ENCODE measurements at places on chromosomes 1 and 21. TPM values are rescaled to one million over a fixed set of nuclear protein-coding genes. Genes with fewer than 3 reads are reported as not detected.

CFAP410 gene
- 7.8 TPM for total RNA-seq

LAMC2 gene
- total RNA-seq: 29.6 TPM

HES3 gene
- total RNA-seq: not detected

IPO9 gene
- total RNA-seq: 41.3 TPM

HSD3B2 gene
- not detected for total RNA-seq

C4BPB gene
- total RNA-seq: 0.92 TPM

All from A549 treated with CpdA at 1 μM for 4 hours (cell line).